ENCODE measurements at places on chromosomes 1 and 21. TPM values are rescaled to one million over a fixed set of nuclear protein-coding genes. Genes with fewer than 3 reads are reported as not detected.
A peak's percentile ranks its signal among the peaks of the same experiment; 100 is the strongest.

Gene FNDC7
- not detected for total RNA-seq

Gene C1orf226
- total RNA-seq, result 0.10 TPM

Gene OVAAL
- total RNA-seq, result not detected

Gene VSIG8
- not detected for total RNA-seq

Gene GRIK1
- not detected for total RNA-seq

Gene OR2L2
- not detected for total RNA-seq

Gene CLCA4
- not detected for total RNA-seq

Gene CACNA1E
- not detected for total RNA-seq

Gene RNU1-4
- total RNA-seq, result 1,409 TPM

DNA sequence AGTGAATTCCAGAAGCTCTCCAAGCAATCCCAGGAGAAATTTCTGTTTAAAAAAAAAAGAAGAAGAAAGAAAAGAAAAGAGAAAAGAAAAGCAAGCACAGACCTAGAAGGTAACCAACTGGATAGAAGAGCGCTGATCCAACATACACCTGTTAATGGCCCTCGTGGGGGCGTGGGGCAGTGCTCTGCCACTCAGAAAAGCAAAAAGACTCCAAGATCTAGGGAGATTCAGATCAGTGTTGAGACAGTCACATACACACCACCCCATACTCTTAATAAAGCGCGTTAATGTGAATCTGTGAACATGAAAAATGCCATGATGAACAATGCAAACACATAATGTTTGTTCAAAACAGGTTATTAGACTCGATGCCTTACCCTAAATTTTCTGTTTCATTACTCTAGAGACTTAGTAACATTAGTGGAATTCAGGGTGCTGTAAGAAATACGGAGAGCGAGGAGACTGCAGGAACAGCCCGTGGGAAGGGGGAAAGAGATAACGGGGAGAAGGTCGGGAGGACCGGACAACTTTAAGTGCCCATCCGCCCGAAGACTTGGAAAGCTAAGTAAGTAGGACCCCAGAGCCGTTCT lies 406 bp downstream of the NME7 start:
- no peak for DNase-seq

DNA sequence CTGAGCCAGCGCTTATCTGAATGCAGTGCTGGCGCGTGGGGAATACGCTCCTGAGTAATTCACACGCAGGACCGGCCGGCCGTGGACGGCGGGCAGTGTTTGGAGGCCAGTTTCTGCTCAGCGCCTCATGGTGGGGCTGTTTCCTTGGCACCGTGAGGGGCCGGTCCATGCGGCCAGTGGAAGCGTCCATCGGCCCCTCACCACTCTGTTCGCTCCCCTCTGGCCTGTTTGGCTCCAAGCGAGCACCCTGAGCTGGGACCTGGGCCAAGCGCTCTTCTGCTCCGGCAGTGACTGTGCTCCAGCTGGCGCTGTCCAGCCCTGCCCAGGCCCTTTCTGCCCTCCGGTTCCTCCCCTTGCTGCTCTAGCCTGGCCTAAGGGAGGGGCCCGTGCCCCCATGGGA lies 16.3 kb upstream of the PLCH2 start:
- no peak for DNase-seq

- DNase-seq, result no peak
Observed at GRCh38 chr1:218025454-218025853, 259.6 kb upstream of the RRP15 start.

DNA sequence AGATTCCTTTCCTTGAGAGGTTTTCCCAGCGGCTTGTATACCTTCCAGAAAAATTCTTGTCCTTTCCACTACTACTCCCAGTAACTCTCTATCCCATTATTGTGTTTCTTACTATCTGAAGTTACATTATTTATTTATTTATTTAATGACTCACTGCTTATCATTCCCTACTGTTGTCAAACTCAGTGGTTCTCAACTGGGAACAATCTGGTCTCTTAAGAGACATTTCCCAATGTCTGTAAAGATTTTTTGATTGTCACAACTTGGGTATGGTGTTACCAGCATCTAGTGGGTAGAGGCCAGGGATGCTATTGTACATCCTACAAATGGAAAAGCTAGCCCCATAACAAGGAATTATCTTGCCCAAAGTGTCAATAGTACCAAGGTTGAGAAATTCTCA lies 771.5 kb upstream of the ADGRL2 start:
- no peak for DNase-seq

- no peak for DNase-seq
Observed at GRCh38 chr1:119340861-119341261, 27.7 kb upstream of the HAO2 start.

DNA sequence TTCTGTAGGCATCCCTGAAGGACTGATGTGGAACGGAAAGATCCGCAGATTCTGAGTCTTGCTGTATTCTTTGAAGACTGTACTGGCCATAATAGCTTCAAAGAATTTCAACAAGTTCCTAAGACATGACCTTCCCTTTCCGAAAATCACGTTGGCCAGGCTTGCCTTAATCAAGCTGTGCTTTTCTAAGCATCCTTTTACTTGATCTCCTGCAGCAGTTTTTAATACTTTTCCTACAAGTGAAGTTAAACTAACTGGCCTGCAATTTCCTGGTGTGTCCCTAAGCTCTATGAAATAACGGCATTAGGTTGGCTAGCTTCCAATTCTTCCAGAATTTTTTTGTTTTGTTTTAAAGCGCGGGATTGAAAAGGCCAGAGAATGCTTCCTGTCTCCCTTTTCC lies 40.3 kb downstream of the SPAG17 start:
- no peak for DNase-seq

- DNase-seq, result no peak
Observed at GRCh38 chr1:20348326-20348915, 57.7 kb downstream of the VWA5B1 start.

DNA sequence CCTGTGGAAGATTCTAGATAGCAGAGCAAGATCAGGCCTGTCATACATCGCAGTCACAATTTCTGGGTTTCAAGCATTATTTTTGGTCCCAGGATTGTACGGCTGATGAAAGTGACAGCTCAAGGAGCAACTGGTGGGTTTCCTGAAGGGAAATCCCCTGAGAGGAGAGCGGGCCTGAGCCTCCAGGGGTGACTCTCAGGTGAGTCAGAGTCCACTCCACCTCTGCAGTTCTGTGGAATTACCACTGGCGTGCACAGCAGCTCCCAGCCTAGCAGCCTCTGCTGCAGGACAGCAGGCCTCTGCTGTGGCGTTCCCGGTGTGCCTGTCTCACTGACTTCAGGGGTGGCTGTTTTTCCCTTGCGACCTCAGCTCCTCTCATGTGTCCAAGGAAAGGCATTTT lies 24.4 kb downstream of the SLC66A1 start:
- DNase-seq, result peak; percentile 83

- DNase-seq, result no peak
Observed at GRCh38 chr1:51962486-51963356, 27.8 kb downstream of the RAB3B start.

DNA sequence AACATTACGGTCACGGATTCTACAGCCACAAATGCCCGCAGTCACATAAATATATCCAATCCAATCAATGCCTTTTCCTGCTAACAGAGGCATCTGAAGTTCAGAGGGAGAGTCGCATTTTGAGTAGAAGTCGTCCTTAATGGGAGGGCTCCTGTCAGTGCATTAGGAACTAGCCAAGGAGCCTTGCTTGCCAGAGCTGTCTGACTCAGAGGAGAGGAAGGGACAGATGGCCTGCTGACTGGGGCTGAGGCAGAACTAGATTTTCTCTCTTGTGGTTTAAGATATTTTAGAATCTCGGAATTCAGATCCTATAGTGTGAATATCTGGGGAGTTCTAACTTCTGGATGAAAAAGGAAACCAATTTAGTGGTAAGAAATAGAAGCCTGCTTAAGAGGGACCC lies 10.6 kb downstream of the XKR8 start:
- no peak for DNase-seq

DNA sequence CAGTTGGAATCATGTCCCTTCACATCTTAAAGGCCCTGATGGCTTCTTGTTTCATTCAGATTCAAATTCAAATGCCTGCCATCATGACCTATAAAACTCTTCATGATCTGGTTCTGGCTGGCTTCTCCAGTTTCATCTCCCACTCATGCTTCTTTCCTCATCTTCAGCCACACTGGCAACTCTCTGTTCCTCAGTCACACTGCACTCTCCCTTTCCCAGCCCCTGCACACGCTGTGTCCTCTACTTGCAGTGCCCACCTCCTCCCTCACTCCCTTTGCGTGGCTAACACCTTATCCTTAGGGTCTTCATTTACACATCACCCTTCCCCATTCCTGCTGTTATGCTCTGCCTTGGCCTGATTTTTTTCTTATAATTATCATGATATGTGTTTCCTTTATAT lies 120.6 kb upstream of the LMO4 start:
- DNase-seq, result no peak

GRCh38 chr1:9670085-9670484 lies 18.6 kb downstream of the PIK3CD start:
- peak; percentile 28 for DNase-seq

DNA sequence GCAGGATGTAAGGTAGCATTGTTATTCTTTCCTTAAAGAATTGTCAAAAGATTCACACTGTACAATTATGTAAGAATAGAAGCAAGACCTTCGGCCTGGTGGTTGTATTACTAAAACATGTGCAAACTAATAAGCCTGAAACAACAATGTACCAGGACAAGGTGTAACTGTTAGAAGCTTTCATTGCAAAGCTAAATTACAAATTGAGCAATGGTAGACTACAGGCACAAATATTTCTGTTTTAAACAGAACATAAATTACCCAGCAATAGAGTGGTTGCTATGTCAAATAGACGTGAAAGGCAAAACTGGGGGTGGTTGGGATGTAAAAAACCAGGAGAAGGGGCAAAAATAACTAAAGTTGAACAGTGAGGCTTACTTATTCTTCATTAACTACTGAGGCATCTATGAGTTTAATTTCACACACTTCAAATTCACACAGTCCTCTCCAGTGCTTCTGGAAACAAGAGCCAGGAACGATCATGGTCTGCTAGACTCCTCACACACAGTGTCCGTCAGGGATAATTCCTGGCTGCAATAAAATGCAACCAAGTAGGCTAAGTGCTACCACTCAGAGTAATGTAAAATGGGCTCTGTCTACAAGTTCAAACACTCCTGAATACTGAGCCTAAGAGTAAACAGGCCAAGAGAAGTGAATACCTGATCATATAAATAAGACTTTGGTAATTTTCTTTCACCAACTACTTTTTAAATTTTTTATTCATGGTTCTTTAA lies 39.3 kb upstream of the C1orf198 start:
- no peak for DNase-seq

Data from activated CD4-positive, alpha-beta memory T cell treated with anti-CD3 and anti-CD28 coated beads for 36 hours (primary cell).